NCI-H774 (cell line): ENCODE measurements at places on chromosomes 13 and 19.
A peak's percentile ranks its signal among the peaks of the same experiment; 100 is the strongest.

DNA sequence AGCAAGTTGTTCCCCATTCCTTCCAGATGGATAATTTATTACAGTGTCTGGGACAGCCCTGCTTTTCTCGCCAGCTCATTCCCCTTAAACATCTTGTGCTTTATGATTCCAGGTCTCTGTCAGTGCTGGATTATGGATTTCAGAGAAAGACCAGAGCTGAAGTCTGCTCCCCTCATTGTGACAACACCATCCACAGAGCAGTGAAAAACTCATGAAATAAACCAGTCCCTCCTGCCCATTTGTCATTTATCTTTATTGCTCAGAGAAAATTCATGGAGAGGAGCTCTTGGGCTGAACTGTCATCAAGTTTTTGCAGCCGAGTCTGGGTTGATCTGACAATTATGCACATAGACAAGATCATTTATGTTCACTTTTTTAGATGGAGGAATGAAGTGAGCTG, 92.7 kb upstream of the GPR12 start:
- DNase-seq, result no peak

DNA sequence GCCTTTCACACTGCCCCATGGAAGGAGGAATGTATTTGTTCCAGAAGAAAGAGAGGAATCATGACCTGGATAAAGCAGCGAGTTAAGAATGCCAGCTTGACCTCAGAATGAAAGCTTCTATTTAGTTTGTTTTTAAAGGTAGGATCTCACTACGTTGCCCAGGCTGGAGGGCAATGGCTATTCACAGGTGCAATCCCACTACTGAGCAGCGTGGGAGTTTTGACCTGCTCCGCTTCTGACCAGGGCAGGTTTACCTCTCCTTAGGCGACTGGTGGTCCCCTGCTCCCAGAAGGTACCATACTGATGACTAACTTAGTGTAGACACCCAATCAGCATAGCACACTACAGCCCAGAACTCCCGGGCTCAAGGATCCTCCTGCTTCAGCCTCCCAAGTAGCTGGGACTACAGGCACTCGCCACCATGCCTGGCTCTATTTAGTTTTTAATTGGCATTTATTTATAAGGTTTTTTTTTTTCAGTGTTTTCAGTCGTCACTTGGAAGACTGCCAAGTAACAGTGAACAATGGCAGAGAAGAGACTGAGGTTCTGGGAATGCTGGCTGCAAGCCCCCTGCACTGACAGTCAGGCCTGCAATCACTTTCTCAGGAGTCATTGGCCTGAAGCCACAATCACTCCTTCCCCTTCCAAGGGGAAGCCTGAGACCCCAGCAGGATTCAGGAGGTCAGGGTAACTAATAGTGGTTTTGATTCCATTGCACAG, 73.1 kb downstream of the EPS15L1 start:
- DNase-seq, result no peak

DNA sequence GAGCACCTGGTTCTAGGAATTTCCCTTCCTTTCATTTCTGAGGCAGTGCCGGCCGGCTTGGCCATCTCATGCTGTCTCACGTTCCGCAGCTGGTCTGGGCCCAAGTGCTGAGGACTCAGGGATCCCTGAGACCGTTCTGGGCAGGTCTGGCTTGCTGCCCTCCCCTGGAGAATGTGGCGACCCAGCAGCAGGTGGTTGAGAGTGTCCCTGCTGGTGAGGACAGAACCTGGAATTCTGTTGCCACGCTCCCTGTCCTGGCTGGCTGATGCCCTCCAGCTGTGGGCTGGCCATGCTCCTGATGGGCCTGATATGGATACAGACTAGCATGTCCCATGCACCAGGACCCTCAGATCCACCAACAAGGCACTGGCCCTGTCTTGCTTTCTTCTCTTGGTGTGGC, 114.0 kb upstream of the C1QTNF9B start:
- no peak for DNase-seq

- DNase-seq, result no peak
These were observed 33.8 kb upstream of the SGCG start for GRCh38 chr13:23146811-23147625.

- peak; percentile 39 for DNase-seq
These were observed 167.1 kb downstream of the LMO7 start for GRCh38 chr13:75803164-75803611.
